Type B pancreatic cell (in vitro differentiated cells): ENCODE measurements at places on chromosomes 4 and X. TPM values are rescaled to one million over a fixed set of nuclear protein-coding genes. Genes with fewer than 3 reads are reported as not detected.

MTMR8 gene
- 1.7 and 3.2 TPM in 2 replicates for total RNA-seq

RIPPLY1 gene
- 3.4 TPM in 1 of 2 replicates, not detected in the other for total RNA-seq

TKTL1 gene
- 0.56 TPM in 1 of 2 replicates, not detected in the other for total RNA-seq

ANKRD50 gene
- total RNA-seq, result 18.6 and 31.4 TPM in 2 replicates

NXF2 gene
- total RNA-seq, result not detected in 2 replicates

FAM9C gene
- 0.67 TPM in 1 of 2 replicates, not detected in the other for total RNA-seq
